Mesenchymal stem cell (in vitro differentiated cells and primary cell): ENCODE measurements at places on chromosomes 5 and 9.

- DNase-seq = no peak
Measured at GRCh38 chr5:146796911-146797310, 81.6 kb downstream of the PPP2R2B start.

GRCh38 chr9:1941989-1942388, 73.2 kb upstream of the SMARCA2 start:
- DNase-seq = no peak

DNA sequence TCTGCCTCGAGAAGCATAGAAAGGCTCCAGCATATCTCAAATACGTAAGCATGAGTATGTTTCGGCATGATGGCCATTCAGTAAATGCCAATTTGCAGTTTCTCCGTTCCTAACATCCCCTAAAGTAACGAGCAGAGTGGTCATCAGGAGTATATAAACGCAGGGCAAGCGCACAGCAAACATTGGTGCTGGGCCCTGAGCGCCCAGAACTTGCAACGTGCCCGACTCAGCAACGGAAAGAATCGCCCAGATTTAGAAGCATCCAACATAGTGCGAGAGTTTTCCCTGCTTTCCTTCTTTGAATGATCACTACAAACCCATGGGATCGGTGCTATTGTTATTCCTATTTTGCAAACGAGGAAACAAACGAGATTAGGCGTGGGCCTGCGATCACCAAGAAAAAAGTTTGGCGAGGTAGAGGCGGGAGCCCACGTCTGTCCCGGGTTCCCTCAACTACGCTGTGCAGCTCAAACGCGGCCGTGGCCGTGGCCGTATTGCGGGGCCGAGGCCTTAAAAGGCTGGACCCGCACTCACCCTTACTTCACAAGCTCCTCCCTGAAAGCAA, 505 bp downstream of the RPS14 start:
- peak; percentile 51 for DNase-seq

DNA sequence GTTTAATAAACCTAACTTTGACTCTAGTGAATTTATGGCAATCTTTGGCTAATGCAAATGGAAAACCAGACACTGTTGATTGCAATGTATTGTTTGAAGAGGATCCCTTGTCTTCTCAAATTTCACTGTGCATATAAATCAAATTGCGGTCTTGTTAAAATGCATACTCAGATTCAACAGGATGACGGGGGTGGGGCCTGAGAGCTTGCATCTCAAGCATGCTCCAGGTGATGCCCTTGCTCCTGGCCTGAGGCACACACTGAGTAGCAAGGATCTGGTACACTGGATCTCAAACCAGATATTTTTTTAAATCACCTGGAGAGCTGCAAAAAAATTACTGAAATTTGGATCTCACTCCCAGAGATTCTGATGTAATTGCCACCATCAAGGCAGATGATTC, 463.7 kb downstream of the DNAH5 start:
- DNase-seq = no peak

GRCh38 chr9:131650254-131650653, 89.6 kb downstream of the RAPGEF1 start:
- DNase-seq = peak; percentile 79

- no peak for DNase-seq
Measured at GRCh38 chr5:43564289-43564850, 7.5 kb upstream of the PAIP1 start.

- no peak for DNase-seq
Measured at GRCh38 chr9:127667127-127667844, 39.5 kb upstream of the CFAP157 start.

DNA sequence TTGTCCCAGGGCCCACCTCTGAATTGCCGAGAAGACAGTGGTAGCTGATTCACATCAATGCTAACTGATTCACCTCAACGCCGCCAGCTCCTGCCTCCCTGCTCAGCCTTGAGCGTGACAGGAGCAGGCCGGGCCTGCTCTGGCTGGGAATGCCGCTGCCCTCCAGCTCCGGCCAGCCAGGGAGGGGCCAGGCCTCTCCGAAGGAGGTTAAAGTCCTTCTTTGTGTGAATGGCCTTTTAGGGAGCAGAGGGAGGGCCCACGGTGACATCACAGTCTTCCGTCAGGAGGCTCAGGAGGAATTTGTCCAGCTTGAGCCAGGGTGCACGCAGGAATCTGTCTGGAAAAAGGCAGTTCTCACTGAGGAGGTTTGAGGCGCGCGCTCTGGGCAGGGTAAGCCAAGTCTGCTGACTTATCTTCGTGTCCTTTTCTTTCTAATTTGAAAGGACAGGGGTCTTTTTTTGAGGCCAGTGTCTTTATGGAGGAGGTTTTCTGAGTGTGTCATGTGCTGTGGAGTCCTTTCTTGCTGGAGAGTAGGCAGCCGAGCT, 82.7 kb downstream of the C9orf152 start:
- peak; percentile 99 for DNase-seq

DNA sequence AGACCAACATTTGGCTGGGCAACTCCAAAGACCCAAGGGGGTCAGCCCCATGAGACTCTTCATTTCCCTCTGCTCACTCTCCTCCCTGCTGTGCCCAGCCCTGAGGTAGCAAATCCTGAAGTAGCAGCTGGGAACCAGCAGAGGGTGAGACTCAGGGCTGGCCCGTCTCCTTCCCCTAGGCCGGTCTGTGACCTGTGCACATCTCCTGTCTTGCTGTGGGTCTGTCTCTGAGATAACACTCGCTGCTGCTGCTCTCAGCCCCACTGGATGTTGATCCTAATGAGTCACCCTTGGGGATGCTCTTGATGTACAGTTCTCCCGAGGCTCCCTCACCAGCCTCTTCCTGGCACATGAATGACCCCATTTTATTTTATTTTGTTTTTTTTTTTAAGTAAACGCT, 7.3 kb upstream of the OR2V1 start:
- DNase-seq = no peak

DNA sequence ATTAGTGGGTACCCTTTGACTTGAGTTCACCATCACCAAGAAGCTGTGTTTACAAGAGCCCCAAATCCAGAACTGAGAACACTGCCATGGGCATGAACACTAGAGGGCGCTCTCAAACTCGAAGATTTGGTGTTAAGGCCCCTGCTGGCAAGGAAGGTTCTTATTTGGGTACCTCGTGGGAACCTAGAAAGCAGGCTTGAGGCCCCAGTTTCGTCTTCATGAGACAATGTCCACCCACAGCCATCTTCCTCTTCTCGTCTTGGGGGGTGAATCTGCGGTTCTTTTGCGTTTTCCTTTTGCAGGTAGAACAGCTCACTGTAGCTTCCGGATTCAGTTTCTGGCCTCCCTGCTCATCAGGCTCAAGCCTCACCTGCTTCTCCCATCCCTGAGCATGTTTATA, 184.0 kb downstream of the SEMA5A start:
- peak; percentile 58 for DNase-seq

- DNase-seq = no peak
Measured at GRCh38 chr9:37033682-37034304, at the start of gene PAX5. Gene PAX5 (minus strand): TSS chr9:37034268. CDS start chr9:37034031, 237 bp downstream.

- DNase-seq = peak; percentile 29
Measured at GRCh38 chr9:73680831-73681230, 529.2 kb downstream of the ANXA1 start.

DNA sequence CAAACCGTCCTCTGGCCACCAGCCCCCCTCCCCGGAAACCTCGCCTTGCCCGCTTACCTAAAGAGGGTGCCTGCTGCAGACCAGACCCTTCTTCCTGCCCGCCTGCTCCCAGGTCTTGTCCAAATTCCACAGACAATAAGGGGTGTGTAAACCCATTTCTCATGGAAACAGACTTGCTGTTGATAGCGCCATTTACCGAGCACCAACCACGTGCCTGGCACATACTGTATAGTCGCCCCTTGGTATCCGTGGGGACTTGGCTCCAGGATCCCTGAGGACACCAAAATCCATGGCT, 25.1 kb downstream of the CDHR2 start:
- DNase-seq = no peak

- DNase-seq = no peak
Measured at GRCh38 chr9:82353631-82354278, 365.2 kb downstream of the SPATA31D1 start.

- DNase-seq = no peak
Measured at GRCh38 chr5:36724467-36725332, 118.3 kb downstream of the SLC1A3 start.

- DNase-seq = no peak
Measured at GRCh38 chr9:70147196-70147595, 103.5 kb downstream of the MAMDC2 start.

DNA sequence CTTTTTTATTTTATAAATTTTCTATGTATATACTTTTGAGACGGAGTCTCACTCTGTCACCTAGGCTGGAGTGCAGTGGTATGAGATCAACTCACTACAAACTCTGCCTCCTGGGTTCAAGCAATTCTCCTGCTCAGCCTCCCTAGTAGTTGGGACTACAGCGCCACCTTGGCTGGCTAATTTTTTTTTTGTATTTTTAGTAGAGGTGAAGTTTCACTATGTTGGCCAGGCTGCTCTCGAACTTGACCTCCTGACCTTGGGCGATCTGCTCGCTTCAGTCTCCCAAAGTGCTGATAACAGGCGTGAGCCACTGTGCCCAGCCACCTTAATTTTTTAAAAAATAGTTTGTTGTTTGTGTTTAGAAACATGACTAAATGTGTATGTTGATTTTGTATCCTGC, 76.6 kb downstream of the FBXO4 start:
- no peak for DNase-seq

DNA sequence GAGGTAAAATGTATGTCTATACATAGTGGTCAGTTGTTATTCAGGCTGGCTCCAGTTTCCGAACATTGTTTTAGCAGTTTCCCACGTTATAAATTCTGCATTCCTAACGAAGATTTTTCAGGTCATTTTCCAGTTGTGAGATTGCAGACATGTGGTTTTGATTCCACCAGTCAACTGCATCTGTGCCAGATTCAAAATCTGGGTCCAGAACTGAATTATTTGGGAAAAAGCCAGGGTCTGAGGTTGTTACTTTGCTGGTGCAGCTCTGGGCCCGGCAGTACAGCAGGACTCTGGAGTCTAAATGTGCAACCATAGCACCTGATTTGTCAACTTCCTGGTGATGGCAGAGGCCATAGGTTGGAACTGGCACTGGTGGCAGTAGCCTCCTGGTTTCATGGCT, 105.7 kb upstream of the MEGF10 start:
- no peak for DNase-seq

- no peak for DNase-seq
Measured at GRCh38 chr5:79157305-79157704, 45.7 kb downstream of the BHMT start.

DNA sequence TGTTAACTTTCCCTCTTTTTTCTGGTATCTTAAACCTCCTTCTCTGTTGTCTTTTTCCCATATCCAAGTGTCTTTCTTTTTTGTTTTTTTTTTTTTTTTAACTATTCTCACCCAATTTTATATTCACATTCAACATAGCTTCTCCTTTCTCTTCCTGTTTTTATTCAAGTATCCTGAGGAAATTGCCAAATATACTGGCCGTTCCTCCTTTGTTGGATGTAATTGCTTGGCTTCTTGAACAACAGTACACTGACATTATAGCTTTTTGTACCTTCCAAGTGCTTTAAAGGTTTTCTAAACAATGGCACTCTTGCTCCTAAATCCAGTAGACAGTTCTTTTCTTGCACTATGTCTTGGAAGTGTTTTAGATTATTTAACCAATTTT, 1146.8 kb downstream of the MAT2B start:
- DNase-seq = no peak

- no peak for DNase-seq
Measured at GRCh38 chr5:74482990-74483389, 157.5 kb downstream of the ENC1 start.

GRCh38 chr5:178895615-178896571, at the start of gene ZFP2:
Gene ZFP2 (plus strand): TSS chr5:178895913. CDS start chr5:178931314, 35,401 bp downstream.
- peak; percentile 57 for DNase-seq
